ENCODE measurements at places on chromosomes 5 and 9.
A peak's percentile ranks its signal among the peaks of the same experiment; 100 is the strongest.

GRCh38 chr9:37167456-37168047 is 47.2 kb downstream of the ZCCHC7 start:
- peaks cover 4% of the 10 kb centered on the region for H3K27me3 ChIP-seq
- no peak overlapping the region for H3K27ac ChIP-seq
- no peak for DNase-seq
- no peak overlapping the region for H3K4me3 ChIP-seq
- peaks cover 33% of the 10 kb centered on the region for H3K36me3 ChIP-seq

DNA sequence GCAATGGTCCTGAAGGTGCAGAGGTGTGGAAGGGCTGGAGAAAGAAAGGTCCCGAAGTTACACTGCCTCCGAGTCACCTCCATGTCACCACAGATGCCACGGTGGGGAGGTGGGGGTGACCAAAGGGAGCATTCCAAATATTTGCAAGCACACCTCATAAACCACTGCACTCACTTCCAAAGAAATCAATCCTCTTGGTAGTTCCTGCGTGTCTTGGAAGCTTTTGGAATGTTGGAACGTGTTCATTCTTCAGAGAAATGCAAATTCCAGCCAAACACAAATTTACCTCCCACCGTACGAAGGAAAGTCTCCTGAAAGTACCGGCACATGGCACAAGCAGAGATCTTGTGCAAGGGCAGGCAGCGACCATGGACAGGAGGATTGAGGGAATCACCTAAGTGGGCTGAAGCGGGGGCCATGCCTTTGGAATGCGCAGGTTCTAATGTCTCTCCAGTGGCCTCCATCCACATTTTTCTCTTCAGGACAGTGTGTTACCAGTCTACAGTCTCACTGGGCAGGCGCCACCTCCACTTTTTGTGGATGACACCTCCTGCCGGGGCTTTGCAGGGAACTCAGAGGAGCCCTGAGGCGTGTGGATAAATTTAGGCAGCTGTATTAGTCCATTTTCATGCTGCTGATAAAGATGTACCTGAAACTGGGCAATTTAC is 54.0 kb downstream of the NSUN2 start:
- H3K27ac ChIP-seq, result no peak overlapping the region
- H3K27me3 ChIP-seq, result peaks cover 63% of the 10 kb centered on the region

DNA sequence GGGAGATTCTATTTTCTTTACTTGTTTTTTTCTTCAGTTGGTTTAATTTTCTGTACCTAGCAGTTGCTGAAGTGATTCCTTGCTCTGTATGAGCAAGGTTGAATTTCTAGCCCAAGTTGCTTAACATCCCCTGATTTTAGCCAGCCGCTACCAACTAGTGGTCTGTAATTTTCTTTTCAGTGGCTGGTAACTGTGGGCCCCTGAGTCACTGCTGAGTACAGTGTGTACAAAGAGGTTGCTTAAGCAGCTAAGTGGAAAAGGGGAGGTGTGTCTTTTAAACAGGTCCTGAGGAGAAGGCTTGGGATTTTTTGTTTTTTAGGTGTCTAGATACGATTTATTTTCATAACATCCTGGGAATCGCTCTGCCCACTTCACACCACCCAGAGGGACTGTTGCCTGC is 254.7 kb downstream of the NR3C1 start:
- no peaks in the 10 kb centered on the region for H3K27me3 ChIP-seq
- H3K4me1 ChIP-seq, result peaks cover 32% of the 10 kb centered on the region
- H3K36me3 ChIP-seq, result peaks cover 10% of the 10 kb centered on the region

GRCh38 chr9:35822926-35823325 is 5.6 kb downstream of the FAM221B start:
- H3K27ac ChIP-seq, result no peak overlapping the region
- H3K27me3 ChIP-seq, result peaks cover 10% of the 10 kb centered on the region
- no peaks in the 10 kb centered on the region for H3K36me3 ChIP-seq
- H3K4me3 ChIP-seq, result no peak overlapping the region

DNA sequence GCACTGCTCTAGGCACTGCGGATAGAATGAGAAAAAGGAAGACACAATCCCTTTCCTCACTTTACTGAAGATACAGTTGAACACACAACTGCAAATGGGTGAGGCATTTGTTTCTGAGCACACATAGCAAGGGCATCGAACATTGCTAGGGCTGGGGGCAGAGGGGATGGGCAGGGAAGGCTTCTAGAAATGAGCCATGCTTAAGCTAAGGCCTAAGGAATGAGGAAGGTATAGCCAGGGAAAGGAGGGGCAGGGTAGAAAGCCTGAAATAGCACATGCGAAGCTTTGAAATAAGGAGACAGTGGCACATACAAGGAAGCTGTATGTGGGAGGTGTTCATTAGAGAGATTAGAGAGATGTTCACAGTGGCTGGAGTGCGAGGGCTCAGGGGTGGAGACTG is 92.7 kb downstream of the KIF4B start:
- peaks cover 11% of the 10 kb centered on the region for H3K27me3 ChIP-seq
- H3K4me3 ChIP-seq, result no peak overlapping the region
- no peak for DNase-seq

GRCh38 chr9:4423207-4423610 is 67.1 kb upstream of the SLC1A1 start:
- no peaks in the 10 kb centered on the region for H3K36me3 ChIP-seq
- no peak overlapping the region for H3K4me3 ChIP-seq
- no peak for DNase-seq
- no peak overlapping the region for H3K27ac ChIP-seq

GRCh38 chr5:154300207-154300883 is 109.8 kb downstream of the GALNT10 start:
- peaks cover 28% of the 10 kb centered on the region for H3K4me1 ChIP-seq
- H3K27me3 ChIP-seq, result peaks cover 10% of the 10 kb centered on the region
- H3K4me3 ChIP-seq, result no peak overlapping the region

DNA sequence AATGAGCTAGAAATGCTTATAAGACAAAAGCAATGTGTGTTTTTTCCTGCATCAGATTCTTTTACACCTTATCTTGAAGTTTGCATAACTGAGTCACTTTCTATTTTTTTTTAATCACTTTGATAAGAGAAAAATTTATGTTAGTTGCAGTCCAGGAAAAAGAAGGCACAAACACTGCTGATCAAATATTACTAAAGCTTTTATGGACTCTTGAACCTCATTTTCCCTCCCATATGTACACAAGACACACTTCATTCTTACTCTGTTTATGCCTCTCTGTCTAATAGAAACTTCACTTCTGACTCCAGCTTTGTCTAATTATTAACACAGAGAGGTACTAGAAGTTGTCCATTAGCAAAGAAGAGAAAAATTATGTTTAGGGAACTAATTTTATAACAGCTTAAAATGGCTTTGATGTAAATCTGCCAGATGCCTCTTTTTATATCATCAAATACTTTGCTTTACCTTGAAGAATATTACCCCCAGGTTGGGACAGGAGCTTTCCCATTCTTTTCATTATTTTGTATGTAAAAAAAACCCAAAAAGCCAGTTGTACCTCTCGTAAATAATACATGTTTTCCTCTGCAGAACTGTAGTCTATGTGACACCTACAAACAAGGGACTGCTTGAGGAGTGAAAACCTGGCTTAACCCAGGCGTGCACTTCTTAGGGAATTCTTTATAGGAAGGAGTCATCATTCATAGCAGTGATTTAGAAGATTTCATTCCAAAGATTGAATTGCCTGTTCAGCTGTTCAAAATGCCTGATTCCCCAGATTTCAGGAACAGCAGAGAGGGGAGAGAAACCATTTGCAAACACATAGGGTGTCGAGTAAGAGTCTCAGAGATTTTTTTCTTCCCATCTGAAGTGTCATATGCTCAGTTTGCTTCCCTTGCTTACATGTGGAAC is 72.6 kb downstream of the DAPK1 start:
- peaks cover 18% of the 10 kb centered on the region for H3K36me3 ChIP-seq
- H3K27ac ChIP-seq, result peak overlapping the region; percentile 95
- H3K4me1 ChIP-seq, result peaks cover 78% of the 10 kb centered on the region

DNA sequence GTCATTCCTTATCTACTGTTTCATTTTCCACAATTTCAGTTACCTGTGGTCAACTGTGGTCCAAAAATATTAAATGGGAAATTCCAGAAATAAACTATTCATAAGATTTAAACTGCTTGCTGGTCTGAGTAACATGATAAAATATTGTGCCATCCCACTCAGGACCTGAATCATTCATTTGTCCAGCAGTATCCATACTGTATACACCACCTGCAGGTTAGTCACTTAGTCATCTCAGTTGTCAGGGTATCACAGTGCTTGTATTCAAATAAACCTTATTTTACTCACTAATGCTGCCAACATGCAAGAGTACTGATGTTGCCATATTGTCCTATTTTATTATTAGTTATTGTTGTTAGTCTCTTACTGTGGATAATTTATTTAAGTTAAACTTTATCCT is 139.7 kb downstream of the FBXO4 start:
- H3K27me3 ChIP-seq, result no peaks in the 10 kb centered on the region
- H3K36me3 ChIP-seq, result no peaks in the 10 kb centered on the region
- no peak for DNase-seq
- H3K27ac ChIP-seq, result no peak overlapping the region
- no peak overlapping the region for H3K4me3 ChIP-seq

- no peaks in the 10 kb centered on the region for H3K36me3 ChIP-seq
- H3K4me3 ChIP-seq, result peak within 1 kb of the TSS; percentile 85
- H3K4me1 ChIP-seq, result peaks cover 29% of the 10 kb centered on the region
- H3K27ac ChIP-seq, result no peak within 1 kb of the TSS
- DNase-seq, result peak; percentile 79
Measured at GRCh38 chr5:79235634-79236361, at the start of gene JMY. Gene JMY, plus strand, starts transcription at chr5:79236131. Its CDS starts 520 bp downstream, at chr5:79236651.

DNA sequence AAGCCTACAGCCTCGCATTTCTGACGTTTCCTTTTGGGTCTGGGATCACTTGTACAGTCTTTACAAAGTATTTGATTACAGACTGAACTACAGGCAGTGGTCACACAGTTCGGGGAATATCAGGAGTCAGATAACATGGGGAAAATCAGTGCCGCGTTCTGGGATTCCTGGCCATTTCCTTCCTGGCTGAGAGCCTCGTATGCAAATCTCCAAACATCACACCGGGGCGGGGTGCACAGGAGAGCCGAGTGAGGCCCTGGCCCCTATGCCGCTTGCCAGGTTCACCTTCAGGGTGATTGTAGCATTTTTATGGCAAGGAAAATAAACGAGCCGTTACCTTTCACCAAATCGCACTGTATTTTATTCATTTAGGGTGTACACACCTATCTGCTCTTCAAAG is 29.6 kb upstream of the SLC9A3 start:
- peaks cover 47% of the 10 kb centered on the region for H3K27me3 ChIP-seq
- H3K4me3 ChIP-seq, result no peak overlapping the region
- no peak overlapping the region for H3K27ac ChIP-seq

DNA sequence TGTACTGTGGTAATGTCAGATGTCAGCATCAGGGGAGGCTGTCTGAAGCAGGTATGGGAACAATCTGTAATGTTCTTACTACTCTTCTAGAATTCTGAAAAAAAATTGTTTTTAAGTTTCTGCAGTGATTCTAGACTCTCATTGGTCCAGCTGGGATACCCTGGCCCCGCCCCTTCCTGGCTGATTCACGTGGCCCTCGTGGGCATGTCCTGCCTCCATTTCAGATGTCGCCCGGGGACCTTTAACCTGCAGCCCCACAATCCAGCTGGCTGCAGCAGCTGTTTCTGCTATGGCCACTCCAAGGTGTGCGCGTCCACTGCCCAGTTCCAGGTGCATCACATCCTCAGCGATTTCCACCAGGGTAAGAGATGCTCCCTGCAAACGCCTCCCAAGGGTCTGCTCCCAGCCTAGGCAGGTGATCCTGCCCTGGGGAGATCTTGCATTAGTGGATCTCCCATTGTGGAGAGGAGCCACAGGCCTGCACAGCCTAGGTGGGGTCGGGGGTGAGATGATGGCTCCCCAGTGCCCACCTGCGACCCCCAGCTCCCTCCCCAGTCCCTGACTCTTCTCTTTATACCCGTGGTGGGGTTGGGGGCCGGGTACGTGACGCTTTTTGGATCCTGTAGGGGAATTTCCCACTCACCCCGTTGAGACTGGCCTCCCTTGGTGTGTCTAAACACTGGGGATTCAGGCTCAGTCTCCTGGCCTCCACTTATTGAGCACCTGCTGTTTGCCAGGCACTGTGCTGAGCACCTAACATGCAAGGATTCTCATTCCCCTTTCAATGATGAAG is 36.5 kb downstream of the LAMC3 start:
- no peak for DNase-seq
- no peak overlapping the region for H3K4me3 ChIP-seq
- no peaks in the 10 kb centered on the region for H3K36me3 ChIP-seq
- no peak overlapping the region for H3K27ac ChIP-seq
- H3K4me1 ChIP-seq, result no peaks in the 10 kb centered on the region
- peaks cover 14% of the 10 kb centered on the region for H3K27me3 ChIP-seq

DNA sequence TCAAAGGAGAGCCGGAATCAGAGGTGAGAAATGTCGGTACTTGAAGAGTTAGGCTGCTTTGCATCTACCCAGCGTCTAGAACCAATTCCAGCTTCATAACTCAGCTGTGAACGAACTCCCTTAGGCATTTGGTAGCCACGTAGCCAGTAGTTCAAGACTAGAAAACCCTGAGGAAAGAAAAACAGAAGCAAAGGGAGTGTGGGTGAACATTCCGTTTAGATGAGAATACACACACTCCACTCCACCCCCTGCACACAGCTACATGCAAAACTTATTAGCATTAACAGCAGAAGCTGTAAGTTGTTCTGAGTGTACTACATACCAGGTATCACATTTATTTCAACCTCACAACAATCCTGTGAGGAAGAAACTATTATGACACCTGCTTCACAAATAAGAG is 78.3 kb downstream of the SMIM23 start:
- no peak for DNase-seq
- H3K27me3 ChIP-seq, result no peaks in the 10 kb centered on the region
- H3K4me1 ChIP-seq, result peaks cover 18% of the 10 kb centered on the region
- no peak overlapping the region for H3K27ac ChIP-seq
- H3K4me3 ChIP-seq, result no peak overlapping the region

DNA sequence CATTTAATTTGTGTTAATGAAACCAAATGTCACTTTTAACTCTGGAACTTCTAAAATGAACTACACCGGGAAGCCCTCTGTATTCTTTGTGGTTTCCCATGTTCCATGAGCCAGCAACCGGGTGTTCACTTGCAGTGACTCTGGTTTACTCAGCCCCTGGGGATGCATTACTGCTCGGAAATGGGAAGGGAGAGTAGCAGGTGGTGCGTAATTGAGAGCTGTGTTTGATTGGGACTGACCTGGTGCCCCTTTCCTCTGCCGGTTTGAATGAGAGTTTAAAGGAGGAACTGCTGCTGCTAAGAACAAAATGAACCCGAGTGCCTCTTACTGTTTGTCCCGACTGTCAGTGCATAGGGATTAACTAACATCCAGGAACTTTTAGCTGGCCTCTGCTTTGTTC is 100.1 kb upstream of the DHFR start:
- no peak overlapping the region for H3K4me3 ChIP-seq
- DNase-seq, result peak; percentile 7
- H3K27me3 ChIP-seq, result no peaks in the 10 kb centered on the region
- H3K36me3 ChIP-seq, result peaks cover 24% of the 10 kb centered on the region

- H3K4me3 ChIP-seq, result no peak overlapping the region
- H3K36me3 ChIP-seq, result no peaks in the 10 kb centered on the region
- peaks cover 3% of the 10 kb centered on the region for H3K27me3 ChIP-seq
- H3K27ac ChIP-seq, result peak overlapping the region; percentile 58
- DNase-seq, result no peak
- H3K4me1 ChIP-seq, result peaks cover 32% of the 10 kb centered on the region
Measured at GRCh38 chr5:156474251-156474650, 147.3 kb downstream of the SGCD start.
